WERI-Rb-1 (cell line): ENCODE measurements at places on chromosomes 11 and 22.

GRCh38 chr11:41456269-41456668 lies 3.2 kb downstream of the LRRC4C start:
- DNase-seq: no peak

DNA sequence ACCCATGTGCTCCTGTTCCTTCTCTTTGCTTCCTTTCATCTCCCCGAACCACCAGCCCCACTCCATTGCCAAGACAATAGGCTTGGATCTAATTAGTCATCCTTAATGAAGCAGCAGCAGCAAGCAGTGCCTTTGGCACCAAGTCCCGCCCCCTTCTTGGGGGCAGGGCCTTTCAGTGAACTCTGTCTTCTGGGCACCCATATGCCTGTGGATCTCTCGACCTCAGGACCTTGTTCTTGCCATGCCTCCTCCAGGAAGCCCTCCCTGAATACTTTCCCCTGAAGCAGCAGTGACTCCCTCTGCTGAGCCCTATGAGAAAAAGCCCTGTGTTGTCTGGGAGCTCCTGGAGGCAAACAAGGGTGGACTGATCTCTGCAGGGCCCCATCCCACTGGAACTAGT lies 32.1 kb downstream of the ARHGEF17 start:
- no peak for DNase-seq

DNA sequence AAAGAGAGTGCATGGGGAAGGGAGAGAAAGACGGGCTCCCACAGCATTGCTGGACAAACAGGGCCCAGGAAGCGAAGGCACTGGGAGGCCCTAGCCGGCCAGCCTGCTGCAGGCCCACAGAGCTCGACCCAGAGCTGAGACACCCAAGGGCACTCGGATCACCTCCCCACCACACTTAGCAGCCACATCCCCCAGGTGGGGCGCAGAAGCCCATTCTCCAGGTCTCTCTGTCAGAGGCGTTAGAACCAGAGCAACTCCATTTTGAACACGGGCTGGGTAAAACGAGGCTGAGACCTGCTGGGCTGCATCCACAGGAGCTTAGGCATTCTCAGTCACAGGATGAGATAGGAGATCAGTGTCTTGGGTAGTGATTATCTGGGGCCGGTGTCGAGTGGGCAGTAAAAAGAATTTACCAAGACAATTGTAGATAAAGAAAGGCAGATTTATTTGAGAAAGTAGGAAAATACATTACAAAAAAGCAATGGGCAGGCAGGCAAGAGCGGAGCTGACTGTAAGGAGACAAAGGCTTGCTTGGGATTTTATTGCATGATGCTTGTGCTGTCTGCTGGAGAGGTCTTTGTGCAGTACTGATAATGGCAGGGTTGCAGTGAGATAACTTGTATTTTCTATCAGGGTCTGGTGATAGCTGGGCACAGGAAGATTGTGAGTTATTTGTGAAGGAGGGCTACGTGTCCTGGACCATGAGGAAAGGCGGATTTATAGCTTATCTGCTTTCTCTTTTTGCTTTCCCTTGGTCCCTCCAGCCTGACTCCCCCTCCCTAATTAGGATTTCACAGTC lies 13.4 kb upstream of the CAPN5 start:
- no peak for DNase-seq

- DNase-seq: no peak
Measured at GRCh38 chr11:94649254-94649653, 82.1 kb downstream of the PIWIL4 start.

- DNase-seq: no peak
Measured at GRCh38 chr11:27696115-27696514, 4.1 kb downstream of the BDNF start.

- DNase-seq: no peak
Measured at GRCh38 chr11:60064111-60064510, 7.6 kb downstream of the MS4A3 start.

DNA sequence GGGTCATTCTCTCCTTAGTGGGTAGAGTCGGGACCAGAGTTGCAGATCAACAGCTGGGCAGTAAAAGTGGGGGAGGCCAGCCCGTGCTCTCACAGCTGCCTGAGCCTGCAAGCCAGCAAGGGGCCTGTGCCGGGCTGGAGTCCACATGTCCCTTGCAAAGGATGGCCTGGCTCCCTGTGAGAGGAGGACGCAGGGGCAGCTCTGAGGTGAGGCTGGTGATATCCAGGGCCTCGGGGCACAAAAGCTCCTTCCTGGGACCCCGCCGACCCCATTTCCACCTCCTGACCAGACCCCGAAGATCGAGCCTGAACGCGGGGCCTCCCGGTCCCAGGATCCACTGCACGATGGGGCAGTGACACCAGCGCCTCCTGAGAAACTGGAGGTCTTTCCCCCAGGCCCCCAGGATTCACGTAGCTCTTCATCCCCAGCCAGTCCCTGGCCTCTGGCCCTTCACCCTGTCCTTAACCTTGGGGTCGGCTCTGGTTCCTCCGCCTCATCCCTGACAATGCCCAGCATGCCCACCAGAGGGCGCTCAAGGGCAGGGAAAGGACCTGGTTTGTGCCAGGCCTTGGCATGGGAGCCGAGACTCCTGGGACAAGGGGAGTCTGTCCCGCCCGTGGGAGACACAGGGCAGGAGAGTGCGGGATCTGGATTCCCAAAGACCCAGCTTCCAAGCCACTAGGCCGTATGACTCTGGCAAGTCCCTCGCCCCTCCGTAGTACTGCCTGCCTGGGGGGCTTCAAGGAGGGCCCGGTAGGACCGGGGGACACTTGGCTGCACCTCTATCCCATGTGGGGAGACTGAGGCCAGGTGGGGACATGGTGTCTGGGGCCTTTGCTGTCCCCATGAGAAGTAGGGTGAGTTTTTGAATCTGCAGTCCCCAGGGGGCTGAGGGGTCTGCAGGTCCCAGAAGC lies 17.8 kb upstream of the WNT7B start:
- DNase-seq: peak; percentile 81

DNA sequence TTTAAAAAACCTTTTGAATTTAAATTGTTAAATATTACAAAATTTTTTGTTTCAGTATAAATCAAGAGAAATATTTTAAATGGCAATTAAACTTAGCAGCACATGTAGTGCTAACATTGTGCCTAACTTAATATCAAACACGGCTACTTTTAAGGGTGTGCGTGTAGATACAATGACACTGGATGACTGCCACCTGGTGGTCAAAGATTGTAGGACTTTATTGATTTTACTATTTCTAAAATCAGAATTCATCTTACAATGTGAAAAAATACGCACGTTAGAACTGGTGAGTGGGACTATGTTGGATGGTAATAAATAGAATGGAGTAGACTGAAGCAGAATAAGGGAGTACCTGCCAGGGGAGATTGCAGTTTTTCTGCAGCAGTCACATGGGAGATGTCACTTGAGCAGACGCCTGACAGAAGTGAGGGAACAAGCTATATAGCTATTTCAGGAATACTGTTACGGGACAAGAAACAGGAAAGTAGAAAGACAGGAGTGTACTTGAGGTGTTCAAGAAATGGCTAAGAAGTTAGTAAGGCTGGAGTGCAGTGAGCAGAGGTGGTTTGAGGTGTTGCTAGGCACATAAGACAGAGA lies 52.9 kb downstream of the UVRAG start:
- DNase-seq: peak; percentile 14

- no peak for DNase-seq
Measured at GRCh38 chr11:106311531-106312230, 234.2 kb downstream of the AASDHPPT start.
